ENCODE measurements at places on chromosomes 4 and X.

DNA sequence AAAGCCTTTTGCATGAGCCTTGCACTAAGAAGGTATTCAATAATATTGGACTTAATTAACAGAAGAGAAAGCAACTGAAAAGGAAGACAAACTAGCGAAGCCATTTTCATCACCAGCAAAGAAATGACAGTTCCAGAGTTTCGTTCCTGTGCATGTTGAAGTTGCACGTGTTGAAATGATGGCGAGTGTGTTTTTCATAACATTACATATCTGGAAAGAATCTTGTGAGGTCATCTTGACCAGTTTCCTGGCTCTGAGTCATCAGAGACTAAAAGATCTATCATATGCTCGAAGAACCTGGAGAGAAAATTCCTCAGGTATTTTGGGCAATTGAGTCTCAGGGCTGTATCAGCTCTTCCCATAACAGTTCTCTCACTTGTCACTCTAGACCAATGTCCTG lies 106.2 kb upstream of the MAML3 start:
- no peak for DNase-seq

DNA sequence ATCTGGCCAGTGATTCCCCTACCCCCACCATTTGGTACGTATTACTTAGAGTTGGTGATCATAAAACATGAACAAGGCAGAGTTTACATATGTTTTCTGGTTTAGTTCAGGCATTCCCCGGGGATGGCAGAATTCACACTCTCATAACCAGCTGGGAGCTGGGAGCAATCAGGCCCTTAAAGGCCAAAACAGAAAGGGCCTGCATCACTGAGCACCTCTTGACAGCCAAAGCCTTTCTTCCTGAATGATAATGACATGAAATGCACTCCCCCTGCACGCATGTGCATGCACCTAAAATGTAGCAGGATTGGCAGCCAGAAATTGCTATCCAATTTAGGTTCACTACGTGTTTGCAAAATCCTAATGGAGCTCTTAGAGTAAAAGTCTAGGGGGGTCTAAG lies 235.4 kb downstream of the GPC3 start:
- DNase-seq = no peak

DNA sequence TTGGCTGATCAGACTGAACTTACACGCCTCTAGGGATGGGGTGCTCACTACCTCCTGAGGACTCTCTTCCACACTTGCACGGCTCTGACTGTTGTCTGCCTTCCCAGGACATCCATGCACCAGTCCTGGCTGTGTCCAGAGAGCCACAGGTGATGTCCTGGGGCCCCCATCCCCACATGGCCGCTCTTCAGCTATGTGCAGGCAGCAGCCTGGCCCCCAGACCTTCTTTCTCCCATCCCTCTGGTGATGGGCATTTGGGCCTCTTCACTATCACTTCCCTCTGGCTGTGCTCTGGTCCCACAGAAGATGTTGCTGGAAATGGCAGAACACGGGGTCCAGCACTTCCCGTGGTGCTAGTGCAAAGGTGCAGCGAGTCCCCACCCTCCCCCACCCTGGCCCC lies 40.9 kb upstream of the HMX1 start:
- no peak for DNase-seq

- DNase-seq = no peak
These were observed 153.5 kb downstream of the KCNIP4 start for GRCh38 chr4:21795091-21795490.

DNA sequence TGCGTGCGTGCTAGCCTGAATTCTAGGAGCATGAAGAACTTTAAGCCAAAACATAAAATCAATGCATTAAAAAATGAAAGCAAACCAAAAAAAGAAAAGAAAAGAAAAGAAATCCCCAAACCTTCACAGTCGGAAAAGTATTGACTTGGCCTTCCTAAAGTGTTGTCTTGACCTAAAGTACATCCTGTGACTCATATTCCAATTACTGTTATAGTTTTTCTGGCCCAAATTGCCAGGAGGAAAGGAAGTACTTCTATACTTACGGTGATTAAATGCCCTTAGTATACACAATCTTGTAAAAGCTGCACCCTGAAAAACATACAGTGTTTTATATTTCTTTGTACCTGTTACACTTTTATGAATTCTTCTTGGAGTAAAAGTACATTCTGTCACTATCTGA lies 512.8 kb downstream of the ANKRD50 start:
- no peak for DNase-seq

- DNase-seq = no peak
These were observed 138.9 kb upstream of the IGFBP7 start for GRCh38 chr4:57249083-57249482.

DNA sequence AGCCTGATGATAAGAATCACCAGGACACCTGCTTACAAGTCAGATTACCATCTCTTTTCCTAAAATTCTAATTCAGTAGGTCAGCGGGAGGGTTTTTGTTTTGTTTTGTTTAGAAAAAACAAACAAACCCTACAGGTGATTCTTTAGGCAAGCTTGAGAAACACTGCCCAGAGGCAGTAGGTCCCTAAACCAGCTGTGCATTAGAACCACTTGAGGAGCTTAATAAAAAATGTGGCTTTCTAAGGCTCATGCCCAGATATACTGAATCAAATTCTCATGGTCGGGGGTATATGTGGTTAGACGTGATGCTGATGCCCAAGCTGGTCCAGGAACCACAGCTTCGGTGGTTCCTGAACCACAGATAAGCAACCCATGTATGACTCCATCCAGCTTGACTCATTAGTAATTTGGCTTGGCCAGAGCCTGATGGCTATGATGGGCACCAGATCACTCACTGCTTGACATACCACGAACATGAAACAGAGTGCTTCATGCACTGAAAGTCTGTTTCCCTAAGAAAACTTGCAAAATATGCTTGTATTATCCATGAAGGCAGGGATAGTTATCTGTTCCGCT lies 338.1 kb upstream of the F9 start:
- no peak for DNase-seq

- no peak for DNase-seq
These were observed at the start of gene SRPX2 for GRCh38 chrX:100643956-100644860. Gene SRPX2 (plus strand): TSS chrX:100644199. CDS start chrX:100646323, 2,124 bp downstream.

- DNase-seq = no peak
These were observed 39.1 kb downstream of the HTT-AS start for GRCh38 chr4:3035249-3035648.

- DNase-seq = no peak
These were observed 51.7 kb downstream of the GASK1B start for GRCh38 chr4:158121161-158121579.
